ENCODE measurements at places on chromosomes 2 and 18.

DNA sequence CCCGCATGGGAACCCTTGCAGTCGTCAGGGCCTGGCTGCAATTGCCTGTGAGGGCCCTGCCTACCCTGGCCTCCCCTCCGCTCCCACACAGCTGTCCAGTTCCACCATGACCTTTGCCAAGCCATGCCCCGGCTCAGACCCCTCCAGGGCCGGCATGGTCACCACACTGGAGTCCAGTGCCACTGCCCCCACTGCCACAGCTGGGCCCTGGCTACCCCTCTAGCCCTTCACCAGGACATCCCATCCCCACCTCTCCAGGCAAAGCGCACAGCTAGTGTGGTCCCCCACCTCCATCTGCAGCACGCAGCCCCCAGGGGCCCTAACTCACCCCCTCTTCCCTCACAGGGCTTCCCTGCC is 70.3 kb upstream of the SMAD7 start:
- no peak for DNase-seq

DNA sequence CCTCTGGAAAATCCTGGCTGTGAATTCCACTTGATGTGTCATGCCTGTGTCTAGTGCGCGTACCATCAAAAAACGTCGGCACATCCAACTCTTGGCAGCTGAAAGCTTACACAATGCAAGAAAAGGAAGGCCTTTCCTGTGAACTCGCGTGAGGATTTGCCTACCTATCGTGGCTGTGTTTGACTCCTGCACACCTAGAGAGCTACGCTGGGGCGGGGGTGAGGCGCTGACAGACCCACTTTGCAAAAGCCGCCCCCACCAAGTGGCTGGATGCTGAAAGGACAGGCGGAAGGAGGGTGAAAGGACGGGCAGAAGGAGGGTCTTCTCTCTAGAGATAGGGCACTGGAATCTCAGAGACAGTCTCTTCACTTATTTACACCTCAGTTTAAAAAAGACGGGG is 270.1 kb downstream of the EIPR1 start:
- DNase-seq = no peak

- DNase-seq = no peak
Observed at GRCh38 chr2:156115338-156115737, 217.2 kb downstream of the NR4A2 start.

DNA sequence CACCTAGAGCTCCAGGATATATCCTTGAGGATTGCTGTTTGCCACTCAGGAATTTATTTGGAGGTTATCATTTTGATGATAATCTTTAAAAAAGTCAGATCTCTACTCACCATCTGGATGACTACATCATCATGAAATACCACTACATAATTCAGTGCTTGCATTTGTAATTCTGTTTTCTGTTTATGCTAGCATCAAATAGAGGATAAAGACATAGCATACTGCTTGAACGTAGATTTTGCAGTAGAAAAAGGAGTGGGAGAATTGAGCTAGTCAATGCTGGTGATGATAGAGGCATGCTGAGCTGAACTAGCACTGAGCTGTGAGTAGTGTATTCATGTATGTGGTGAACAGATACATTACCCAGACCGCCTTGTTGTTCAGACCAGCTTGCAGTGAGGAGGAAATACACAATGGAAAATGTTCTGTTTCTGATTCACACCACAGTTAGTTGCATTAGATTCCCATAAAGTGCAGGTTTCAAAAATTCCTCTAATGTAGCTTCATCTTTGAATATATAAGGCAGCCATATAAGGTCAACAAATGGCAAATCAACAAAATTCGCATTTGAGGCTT is 68.8 kb upstream of the CDC42EP3 start:
- no peak for DNase-seq
